ENCODE measurements at places on chromosomes 3 and 15.

GRCh38 chr15:71826196-71826595, 15.8 kb downstream of the NR2E3 start:
- DNase-seq = no peak

DNA sequence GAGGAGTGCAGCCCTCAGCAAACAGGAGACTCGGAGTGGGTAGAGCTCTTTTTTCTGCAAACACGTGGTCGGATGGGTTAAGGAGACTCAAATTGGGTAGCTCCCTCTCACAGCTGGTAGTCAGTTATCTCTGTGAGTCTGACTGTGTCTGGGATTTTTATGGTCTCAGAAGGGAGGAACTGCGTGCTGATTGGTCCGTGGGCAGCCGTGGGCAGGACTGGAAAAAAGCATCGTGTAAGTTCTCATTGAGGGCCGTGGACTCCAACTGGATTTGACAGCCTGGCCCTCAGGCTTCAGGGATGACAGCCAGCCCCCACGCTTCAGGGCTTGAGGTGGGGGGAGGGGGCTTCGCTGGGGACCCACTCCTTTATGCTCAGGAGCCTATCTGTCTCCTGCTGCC, 463.9 kb downstream of the EPHA3 start:
- DNase-seq = no peak

DNA sequence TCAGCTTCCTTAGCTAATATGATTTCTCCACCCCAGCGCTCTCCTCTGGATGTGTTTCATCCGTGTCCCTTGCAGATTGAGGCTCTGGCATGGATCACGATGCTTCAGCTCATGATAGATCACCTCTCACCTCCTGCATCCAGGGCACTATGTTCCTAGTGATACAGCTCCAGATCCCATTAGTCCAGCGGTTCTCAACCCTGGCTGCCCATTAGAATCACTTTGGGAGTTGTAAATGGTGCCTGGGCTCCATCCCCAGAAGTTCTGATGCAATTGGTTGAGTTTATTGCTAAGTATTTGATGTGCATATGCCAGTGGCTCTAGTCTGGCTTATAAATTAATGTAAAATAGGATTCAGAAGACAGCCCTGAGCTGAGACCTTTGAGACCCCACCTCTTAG, 34.5 kb downstream of the INSYN1 start:
- DNase-seq = no peak

DNA sequence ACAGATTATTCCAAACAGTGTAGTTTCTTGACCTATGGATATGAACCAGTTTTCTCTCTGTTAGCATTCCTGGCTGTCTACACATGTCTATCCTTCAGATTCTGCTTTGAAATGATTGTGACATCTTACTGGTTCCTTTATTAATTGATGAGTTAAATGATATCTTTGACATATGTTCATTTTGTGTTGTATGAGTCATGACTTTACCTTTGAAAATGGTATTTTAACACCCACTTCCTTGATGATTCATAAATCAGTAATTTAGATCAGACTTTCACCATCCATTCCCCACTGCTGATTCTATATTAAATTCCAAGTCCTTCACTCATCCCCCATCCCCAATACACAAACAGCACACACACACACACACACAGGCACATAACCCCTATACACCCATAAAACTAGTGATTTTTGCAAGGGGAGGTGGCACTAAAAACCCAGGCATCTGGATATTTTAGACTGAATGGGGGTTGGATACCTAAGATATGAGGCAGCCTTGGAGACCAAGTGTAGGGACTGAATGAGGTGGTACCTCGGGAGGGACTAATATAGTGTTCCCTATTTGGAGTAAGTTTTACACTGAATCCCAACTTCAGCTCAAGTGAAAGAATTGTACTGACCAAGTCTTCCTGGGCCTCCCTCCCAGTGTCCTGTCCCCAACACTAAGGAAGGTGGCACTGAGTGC, 9.7 kb downstream of the CCK start:
- peak; percentile 7 for DNase-seq
